ENCODE measurements at places on chromosomes 5 and 9.

GRCh38 chr5:31393126-31393525, 138.8 kb downstream of the DROSHA start:
- no peak for DNase-seq

DNA sequence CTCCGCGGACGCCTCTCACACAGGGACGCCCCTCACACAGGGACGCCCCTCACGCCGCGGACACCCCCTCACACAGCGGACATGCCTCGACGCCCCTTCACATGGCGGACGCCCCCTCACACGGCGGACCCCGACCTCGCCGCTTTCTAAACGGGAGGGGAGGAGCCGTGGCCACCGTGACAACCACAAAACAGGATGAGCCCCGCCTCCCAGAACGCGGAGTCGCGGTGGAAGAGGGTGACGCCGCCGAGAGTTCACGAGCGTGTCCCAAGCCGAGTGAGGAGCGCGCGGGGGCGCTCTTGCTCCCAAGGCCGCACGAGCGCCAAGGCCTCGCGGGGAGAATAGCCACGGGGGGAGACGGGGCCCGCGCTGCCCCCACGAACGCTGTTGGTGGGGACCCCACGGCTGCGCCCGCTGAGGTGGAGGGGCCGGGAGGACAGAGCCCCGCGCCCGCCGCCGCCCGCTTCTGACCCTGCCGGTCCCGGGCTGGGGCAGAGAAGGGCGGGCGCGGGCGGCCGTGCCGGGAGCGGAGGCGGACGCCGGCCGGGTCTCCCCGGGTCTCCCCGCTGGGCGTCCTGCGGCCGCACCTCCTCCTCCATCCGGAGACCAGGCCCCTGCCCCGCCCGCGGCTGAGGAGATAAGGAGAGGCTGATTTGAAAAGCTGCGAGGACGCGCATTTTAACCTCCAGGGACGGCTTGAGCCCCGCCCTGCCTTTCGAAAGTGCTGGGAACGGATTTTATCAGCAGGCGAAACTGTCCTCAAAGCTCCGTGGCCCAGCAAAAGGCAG, 3.9 kb upstream of the NKD2 start:
- peak; percentile 66 for DNase-seq

GRCh38 chr9:14170392-14170931, 143.5 kb downstream of the NFIB start:
- DNase-seq: no peak

DNA sequence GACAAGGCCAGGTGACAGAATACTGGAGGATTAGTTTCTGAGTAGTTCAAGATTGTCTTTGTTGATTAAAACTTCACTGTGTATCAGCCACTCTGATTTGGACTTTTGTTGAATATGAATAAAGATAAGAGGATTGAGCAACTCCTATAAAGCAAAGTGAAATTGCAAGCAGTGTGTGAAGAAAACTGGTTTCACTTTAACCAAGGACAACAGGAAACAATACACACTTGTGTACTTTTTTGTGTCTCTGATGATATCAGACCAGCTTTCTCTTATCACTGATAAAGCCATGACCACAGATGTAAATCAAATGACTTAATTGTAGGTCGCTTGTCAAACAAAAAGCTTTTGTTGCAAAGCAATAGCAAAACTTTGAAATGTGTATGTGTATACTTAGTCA, 268.6 kb downstream of the FER start:
- no peak for DNase-seq

GRCh38 chr9:26768145-26768544, 124.5 kb downstream of the CAAP1 start:
- no peak for DNase-seq

DNA sequence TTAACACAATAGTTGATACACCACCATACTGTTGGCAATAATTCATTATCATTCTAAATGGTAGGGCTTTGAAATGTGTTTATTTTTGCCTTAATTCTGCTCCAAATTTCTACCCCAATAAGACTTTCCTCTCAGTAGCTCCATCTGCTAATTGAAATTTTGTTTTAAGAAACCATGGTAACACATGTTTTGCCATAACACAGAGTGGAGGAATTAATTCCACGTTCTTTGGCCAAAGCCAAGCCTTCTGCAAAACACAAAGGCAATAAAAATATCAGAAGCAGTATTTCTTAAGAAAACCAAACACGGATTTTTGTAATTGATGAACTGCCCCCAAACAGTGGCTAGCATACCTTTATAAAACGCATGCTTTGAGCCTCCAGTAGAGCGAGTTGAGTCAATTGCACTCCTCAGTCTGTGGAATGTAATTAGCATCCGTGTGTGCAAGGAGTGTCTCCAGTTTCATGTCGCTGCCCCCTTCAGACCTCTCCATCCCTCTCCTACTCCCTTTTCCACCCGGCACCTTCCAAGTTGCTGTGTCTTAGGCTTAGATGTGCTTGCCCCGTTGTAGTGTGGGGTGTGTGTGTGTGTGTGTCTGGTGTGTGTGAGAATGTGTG, 58.2 kb upstream of the CKS2 start:
- no peak for DNase-seq

GRCh38 chr9:4866239-4866969, 73.7 kb downstream of the RCL1 start:
- DNase-seq: no peak

- DNase-seq: no peak
Observed at GRCh38 chr5:12335938-12336337, 431.7 kb upstream of the CTNND2 start.

DNA sequence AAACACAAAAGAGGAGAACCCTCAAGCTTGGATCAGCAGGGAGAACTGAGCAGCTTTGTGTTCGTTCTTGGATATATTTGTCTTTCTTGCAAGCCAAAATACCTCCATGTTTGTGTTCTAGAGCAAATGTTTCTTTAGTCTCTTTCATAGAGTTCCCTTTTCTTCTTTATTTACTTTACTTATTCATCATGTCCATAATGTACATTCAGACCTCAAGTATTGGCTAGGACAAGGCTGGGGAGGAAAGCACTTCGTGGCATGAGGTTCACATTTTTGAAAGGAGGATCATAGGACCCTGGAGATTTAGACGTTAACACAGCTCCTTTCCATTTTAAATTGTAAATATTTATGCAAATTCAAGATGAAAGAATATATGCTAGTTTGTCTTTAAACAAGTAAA, 590.2 kb upstream of the MEF2C start:
- no peak for DNase-seq

GRCh38 chr5:103340717-103341388, 82.3 kb downstream of the MACIR start:
- no peak for DNase-seq

GRCh38 chr9:135612981-135613910, 26.1 kb downstream of the GLT6D1 start:
- no peak for DNase-seq

GRCh38 chr9:127119320-127119709, 3.1 kb downstream of the ANGPTL2 start:
- DNase-seq: no peak

- DNase-seq: no peak
Observed at GRCh38 chr9:129280236-129280622, 102.2 kb upstream of the IER5L start.

GRCh38 chr5:142997591-142997990, 227.4 kb downstream of the ARHGAP26 start:
- no peak for DNase-seq

- no peak for DNase-seq
Observed at GRCh38 chr5:542319-543311, 18.4 kb upstream of the SLC9A3 start.

- no peak for DNase-seq
Observed at GRCh38 chr5:131671994-131672655, 37.1 kb upstream of the RAPGEF6 start.

All from T-helper 2 cell (primary cell).